ENCODE measurements at places on chromosomes 4 and X.

GRCh38 chrX:11131146-11131545 is 20.0 kb downstream of the HCCS start:
- DNase-seq = no peak

- no peak for DNase-seq
These were observed 53.7 kb upstream of the TMPRSS11F start for GRCh38 chr4:68183417-68183816.

- no peak for DNase-seq
These were observed 56.9 kb downstream of the ATG4A start for GRCh38 chrX:108148524-108148923.

- no peak for DNase-seq
These were observed 505.1 kb downstream of the PPARGC1A start for GRCh38 chr4:23384741-23385140.

DNA sequence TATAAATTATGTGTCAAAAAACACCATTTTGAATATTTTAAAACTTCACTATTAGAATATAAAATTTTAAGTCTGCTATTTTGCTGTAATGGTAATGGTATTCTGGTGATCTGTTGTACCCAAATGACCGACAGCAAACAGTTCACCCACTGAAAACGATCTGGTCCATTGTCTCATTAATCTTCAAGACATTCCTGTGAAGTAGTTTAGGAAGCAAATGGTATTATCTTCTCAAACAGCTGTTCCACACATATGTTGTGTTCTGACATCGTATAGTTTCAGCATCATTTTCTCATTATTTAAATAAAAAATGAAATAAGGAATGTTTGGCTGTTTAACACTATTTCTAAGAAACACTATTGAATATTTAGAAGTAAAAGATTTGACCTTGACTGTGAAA is 98.1 kb downstream of the WWC2 start:
- DNase-seq = no peak

- DNase-seq = no peak
These were observed 54.9 kb downstream of the NDST4 start for GRCh38 chr4:115058533-115058932.

- DNase-seq = no peak
These were observed 76.2 kb downstream of the ARHGEF9 start for GRCh38 chrX:63708801-63709200.

All from right forelimb (tissue), 1 donor.